ENCODE measurements at places on chromosomes 6 and 20.

DNA sequence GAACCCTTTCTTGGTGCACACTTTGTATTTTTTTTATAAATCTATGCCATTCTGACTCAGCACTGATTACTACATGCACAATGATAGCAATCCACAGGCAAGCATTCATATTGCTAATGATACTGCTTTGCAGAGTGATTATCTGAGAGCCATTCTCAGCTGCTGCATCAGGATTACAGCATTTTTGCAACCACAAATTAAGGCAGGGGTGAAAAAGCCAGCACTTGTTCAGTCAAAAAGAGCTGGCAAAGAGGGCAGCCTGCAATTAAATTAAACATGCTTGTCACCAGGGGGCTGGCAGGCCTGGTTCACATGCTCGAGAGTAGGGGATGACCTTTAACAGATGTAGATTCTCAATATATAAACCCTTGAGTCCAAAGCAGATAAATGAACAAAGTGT is 40.7 kb upstream of the SLC17A4 start:
- no peak overlapping the region for H3K4me3 ChIP-seq
- no peaks in the 10 kb centered on the region for H3K4me1 ChIP-seq
- H3K27ac ChIP-seq = no peak overlapping the region
- no peaks in the 10 kb centered on the region for H3K36me3 ChIP-seq
- DNase-seq = no peak

DNA sequence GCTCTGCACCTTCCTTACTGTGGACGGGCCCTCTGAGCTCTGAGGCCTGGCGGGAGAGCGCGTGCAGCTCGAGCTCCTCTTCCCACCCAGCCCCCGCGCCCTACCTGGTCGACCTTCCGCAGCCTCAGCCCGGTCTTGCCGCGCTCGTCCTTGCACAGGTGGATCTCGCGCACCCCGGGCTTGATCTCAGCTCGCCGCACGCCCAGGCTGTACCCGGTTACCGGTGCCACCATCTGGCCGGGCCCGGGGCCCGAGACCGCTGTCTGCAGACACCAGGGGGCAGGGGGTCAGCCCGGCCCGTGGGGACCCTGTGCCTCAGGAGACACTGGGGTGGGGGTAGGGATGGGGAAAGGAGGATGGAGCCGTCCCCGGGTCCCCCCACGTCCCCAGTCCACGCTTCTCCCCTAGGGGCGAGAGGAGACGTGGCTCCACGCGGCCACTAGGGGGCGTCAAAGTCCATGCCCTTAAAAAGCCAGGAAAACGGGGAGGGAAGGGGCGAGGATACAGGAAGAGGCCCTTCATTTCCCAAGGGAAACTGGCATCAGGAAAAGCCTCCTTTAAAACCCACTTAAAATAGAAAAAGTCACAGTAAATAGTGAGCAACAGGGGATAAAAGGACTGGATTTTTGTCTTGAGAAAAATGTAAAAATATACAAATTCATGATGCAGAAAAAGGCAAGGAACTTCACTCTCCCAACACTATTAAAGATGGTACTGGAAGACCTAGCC is 15.5 kb downstream of the SDCBP2 start:
- no peak overlapping the region for H3K4me3 ChIP-seq
- peak; percentile 83 for DNase-seq
- no peaks in the 10 kb centered on the region for H3K36me3 ChIP-seq
- H3K27me3 ChIP-seq = no peaks in the 10 kb centered on the region
- peaks cover 5% of the 10 kb centered on the region for H3K4me1 ChIP-seq
- no peak overlapping the region for H3K27ac ChIP-seq

- no peak overlapping the region for H3K27ac ChIP-seq
- no peaks in the 10 kb centered on the region for H3K36me3 ChIP-seq
- no peak for DNase-seq
- no peaks in the 10 kb centered on the region for H3K27me3 ChIP-seq
- H3K4me1 ChIP-seq = no peaks in the 10 kb centered on the region
These were observed 132.1 kb upstream of the FAM184A start for GRCh38 chr6:119210596-119210995.

DNA sequence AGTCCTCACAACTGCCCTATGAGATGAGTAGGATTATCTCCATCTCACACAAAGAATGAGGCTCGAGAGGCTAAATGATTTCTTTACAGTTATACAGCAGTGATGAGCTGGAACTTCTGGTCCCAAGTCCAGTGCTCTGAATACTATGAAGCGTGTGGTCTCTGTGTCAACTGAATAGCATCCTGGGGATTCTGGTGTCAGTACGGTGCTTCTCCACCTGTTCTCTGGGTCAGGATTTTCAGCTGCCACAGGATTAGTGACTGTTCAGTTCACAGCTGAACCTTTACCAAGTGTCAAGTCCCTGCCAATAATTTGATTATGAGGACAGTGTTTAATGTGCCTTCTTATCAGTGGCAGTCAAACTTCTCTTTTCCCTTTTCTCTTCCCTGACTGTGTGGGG is 5.2 kb upstream of the MAFB start:
- no peak for DNase-seq
- peaks cover 16% of the 10 kb centered on the region for H3K27me3 ChIP-seq
- H3K36me3 ChIP-seq = no peaks in the 10 kb centered on the region
- H3K4me3 ChIP-seq = no peak overlapping the region
- H3K27ac ChIP-seq = no peak overlapping the region

- no peak for DNase-seq
- H3K27me3 ChIP-seq = no peaks in the 10 kb centered on the region
- peaks cover 41% of the 10 kb centered on the region for H3K4me1 ChIP-seq
- no peak overlapping the region for H3K27ac ChIP-seq
These were observed 106.7 kb upstream of the FLRT3 start for GRCh38 chr20:14444106-14444505.

DNA sequence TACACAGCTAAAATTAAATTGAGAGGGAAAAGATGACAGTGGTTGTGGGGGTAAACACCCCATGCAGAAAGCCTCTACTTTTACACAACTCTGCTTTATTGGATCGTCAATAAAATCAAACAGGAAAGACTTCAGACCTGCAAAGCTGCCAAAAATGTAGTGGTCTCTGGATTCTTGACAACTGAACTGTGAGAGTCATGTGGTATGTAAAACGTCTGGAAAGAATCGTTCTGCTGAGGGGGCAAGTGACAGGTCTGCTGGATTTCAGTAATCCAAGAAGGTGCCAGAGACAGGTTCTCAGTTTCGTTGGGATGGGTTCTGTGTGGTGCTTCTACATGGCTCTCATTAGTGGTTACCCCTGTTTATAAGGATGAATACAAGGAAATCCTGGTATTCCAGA is 63.3 kb downstream of the TSPYL4 start:
- H3K4me3 ChIP-seq = no peak overlapping the region
- no peaks in the 10 kb centered on the region for H3K27me3 ChIP-seq
- no peaks in the 10 kb centered on the region for H3K4me1 ChIP-seq
- H3K27ac ChIP-seq = no peak overlapping the region
- H3K36me3 ChIP-seq = no peaks in the 10 kb centered on the region

GRCh38 chr6:166712286-166713228 is 85.5 kb upstream of the RPS6KA2 start:
- DNase-seq = no peak
- H3K4me3 ChIP-seq = no peak overlapping the region
- H3K27ac ChIP-seq = no peak overlapping the region
- H3K36me3 ChIP-seq = no peaks in the 10 kb centered on the region

GRCh38 chr6:148466158-148466557 is 123.5 kb downstream of the SASH1 start:
- no peak overlapping the region for H3K4me3 ChIP-seq
- H3K36me3 ChIP-seq = no peaks in the 10 kb centered on the region
